ENCODE measurements at places on chromosomes 2 and 18.

- DNase-seq, result no peak
Measured at GRCh38 chr18:79200546-79201268, 131.5 kb downstream of the ATP9B start.

DNA sequence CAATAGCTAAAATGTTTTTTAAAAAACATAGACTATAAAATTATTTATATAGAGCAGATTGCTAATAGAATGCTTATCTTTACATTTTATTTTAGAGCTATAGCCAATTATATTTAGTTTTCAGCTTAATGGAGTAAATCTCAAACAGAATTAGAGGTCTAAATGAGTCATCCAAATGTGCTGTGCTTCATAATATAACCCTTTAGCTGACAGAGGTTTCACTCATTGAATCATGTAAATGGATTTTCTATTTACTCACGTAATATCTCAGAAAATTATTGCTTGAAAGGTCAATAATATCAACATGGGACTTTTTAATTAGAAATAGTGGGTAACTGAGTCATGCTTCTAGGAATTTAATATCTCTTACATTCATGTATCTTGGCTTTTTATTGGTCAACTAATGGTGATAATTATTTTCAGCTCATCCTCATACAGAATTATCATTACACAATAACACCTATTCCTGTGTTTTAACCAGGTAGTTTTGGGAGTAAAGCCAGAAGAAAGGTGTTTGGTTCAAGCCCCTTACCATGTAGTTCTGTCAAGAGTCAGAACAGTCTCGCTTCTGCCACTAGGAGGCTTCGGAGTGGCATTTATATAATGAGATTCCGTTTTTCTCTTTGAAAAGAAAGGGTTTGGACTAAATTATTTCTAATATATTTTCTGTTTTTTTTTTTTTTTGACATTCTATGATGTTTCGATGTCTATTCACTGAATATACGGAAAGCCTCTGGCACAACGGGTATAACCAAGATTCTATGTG, 217.6 kb downstream of the CDH7 start:
- no peak for DNase-seq

GRCh38 chr18:75592527-75592926, 165.0 kb upstream of the SMIM21 start:
- no peak for DNase-seq

DNA sequence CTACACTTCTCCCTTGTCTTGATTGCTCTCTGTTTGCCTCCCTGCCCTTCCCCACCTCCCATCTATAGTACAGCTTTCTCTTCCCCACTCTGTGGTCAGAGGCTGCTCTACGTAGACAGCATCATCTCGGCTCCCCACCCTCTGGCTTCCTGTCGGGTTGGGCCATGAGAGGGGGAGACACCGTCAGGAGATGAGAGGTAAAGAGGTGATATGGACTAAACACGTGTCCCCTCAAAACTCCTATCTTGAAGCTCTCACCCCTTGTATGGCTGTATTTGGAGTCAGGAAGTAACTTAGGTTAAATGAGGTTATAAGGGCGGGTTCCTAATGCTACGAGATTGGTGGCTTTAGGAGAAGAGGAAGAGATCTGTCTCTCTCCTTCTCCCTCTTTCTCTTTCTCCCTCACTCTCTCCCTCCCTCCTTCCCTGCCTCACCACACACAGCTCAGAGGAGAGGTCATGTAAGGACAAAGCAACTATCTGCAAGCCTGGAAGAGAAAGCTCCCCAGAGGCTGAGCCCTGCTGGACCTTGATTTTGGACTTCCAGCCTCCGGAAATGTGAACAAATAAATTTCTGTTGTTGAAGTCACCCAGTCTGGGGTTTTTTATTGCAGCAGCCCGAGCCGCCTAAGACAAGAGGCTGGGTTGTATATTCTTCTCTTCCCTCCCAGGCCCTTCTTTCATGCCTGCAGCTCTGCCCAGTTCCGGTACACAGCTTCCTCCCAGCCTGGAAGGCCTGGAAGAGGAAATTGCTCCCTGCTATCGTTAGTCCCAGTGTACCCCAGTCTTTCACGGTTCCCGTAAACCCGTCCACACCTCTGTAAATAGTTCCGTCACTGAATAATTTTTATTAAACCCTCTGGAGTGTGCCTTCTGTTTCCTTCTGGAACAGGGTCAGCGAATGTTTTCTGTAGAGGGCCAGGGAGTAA, 138.0 kb downstream of the AKAIN1 start:
- DNase-seq, result peak; percentile 10

DNA sequence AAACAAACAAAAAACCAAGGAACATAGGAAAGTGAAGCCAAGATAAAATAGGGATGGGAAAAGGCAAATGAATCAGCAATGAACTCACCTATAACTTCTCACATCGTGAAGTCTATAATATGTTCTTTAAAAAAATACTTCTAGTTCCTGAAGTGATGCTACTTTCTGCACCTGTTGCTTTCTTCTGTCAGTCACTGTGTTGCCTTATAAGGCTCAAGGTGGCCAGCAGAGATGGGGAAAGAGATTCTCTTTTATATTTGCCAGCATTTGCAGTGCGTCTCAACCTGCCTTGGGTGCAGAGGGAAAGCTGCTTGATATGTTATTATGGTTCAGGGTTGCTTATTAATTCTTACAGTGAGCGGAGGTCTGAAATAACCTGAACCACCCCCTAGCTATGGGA, 14.0 kb downstream of the QPCT start:
- DNase-seq, result no peak

GRCh38 chr18:50853863-50854271, 25.1 kb upstream of the ME2 start:
- DNase-seq, result peak; percentile 89

- no peak for DNase-seq
Measured at GRCh38 chr18:23844991-23845680, 155.9 kb downstream of the LAMA3 start.

- no peak for DNase-seq
Measured at GRCh38 chr2:98295721-98296414, 50.4 kb upstream of the CNGA3 start.

GRCh38 chr2:209734805-209735204, 36.8 kb upstream of the UNC80 start:
- DNase-seq, result no peak

DNA sequence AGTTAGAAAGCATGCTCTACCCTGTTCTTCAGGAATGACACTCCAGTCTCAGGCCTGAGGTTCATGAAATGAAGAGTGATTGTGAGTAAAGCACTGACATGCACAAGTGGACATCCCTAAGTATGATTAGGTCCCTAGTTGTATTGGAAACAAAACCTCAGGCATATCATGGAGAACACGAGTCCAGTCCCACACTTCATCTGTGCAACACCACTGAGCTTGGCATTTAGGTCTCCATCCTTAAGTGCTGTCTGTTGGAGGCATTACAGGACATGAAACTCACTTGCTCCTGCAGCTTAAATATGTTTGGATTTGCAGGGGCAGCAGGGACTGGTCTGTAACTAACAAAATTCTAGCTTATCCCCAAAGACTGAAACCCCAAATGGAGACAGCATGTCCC, 250.3 kb upstream of the KLHL29 start:
- DNase-seq, result no peak

GRCh38 chr2:2502201-2502549, 171.1 kb upstream of the MYT1L start:
- DNase-seq, result no peak

DNA sequence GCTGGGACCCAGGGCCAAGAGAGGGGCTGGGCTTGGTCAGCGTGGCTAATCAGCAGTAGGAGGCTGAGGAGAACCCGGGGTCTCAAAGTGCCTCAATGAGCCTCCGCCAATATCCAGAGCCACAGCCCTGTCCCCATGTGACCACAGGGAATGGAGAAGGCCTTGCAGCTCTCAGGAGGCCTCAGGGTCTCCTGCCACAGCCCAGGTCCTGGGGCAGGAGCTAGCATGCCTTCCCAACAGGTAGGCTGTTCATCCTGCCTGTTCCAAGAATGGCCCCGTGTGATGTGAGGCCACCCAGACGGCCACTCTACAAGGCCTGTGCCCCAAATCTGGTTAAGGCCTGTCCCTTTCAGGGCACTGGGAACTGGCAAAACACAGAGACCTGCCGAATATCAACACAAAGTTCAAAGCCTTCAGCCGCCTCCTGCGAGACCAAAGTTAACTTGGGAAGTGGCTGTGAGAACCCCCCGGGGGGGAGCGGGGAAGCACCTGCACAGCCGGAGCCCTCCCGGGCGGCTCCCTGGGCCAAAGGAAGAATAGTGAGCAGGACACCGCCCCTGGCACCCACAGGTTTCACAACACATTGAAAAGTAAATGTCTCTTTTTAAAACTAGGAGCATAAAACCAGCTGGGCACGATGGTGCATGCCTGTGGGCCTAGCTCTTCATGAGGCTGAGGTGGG, 4.5 kb upstream of the LIMS2 start:
- DNase-seq, result no peak

- no peak for DNase-seq
Measured at GRCh38 chr18:76410660-76411417, 84.2 kb downstream of the ZNF516 start.

DNA sequence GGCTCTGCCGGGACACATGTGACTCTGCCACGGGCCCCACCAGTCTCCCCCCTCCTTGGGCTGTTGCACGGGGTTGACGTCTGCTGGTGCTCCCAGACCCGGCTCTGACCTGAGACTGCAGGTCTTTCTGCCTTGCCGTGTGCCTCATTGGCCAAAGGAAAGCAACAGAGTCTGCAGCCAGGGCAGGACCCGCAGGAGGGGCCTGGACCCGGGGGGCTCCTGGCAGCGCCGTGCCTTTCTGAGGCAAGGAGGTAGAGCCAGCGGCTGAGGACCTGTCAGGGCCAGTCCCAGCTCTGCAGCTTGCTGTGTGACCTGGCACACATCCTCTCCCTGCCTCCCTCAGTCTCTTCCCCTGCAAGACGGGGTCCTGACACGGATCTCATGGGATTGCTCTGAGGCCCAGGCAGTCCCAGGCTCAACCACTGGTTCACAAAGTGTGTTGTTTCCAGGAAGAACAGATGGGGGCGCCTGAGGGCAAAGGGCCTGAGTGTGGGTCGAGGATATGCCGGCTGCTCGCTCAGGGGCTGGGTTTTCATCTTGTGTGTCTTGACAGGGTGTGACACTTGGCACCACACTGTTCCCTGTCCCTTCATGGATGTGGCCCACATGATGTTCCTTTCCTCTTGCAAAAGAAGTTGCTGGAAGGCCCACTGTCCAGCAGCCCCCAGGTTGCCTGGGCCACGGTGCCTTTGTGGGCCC, 9.0 kb downstream of the CAPN10 start:
- peak; percentile 64 for DNase-seq
